Activated CD8-positive, alpha-beta memory T cell treated with anti-CD3 and anti-CD28 coated beads, Interleukin-2, amount 50 U/mL, for 4 hours (primary cell): ENCODE measurements at places on chromosomes 5 and 9.

DNA sequence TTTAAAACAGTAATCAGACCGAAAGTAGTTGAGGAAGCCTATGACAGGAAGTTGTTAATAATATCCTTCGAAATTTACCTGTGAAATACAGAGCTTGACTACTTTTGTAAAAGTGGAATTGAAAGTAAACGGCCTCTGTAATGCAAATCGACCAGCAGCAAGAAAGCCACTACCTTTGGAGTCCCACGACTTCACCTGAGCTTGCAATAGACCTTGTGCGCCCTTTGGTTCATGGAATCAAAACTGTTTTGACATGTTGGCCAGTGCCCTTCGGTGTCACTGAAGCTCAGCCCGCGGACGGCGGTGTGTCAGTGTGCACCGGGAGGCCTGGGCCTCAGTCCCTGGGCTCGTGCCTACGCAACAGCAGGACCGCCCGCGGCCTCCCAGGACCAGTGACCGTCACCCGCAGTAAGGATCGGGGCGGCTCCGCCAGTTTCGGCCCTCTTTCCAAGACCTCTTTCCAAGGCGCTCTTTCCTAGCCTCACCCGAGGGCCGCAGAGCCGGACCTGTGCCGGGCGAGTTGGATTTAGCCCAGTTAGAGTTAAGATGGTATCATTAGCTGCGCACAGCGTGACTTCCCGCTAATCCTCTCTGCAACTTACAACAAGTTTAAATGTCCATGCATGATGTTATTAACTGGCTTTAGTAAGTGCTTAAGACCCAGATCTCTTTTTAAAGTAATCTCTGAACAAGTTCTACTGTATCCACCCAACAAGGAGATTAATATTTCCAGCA is 223.3 kb downstream of the MEF2C start:
- no peak for DNase-seq

DNA sequence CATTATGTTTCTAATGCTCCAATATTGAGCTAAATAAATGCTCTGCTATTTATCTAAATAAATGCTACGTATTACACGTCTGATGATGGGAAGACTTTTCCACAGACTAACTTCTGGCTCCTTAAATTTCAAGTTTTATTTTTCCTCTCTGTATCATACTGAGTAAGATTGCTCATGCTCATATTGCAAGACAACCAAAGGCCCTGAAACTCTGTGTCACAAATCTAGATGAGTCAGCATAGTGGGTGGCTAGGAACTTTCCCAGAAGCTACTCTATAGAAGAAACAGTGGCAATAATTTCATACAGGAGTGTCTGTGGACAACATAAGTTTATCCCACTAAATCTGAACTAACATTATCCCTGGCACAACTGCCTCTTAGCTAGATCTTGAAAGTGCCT is 53.0 kb upstream of the RFX3 start:
- DNase-seq = no peak

DNA sequence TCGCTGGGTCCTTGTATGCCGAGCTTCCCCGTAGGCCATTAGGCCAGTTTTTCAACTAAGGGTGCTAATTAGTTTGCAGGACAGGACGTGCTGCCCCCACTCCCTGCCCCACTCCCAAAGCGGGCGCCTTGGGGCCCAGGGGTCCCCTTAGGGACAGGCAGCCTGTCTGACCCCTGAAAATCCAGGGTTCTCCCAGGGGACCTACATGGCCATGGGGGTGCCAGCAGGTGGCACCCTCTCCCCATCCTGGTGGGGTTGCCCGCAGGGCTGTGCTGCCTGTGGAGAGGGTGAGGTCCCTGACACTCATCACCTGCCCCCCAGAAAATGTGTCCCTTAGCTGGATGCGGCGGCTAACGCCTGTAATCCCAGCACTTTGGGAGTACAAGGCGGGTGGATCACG is 8.5 kb upstream of the CCDC187 start:
- DNase-seq = peak; percentile 48

GRCh38 chr5:175742290-175742994 is 84.6 kb downstream of the HRH2 start:
- no peak for DNase-seq

DNA sequence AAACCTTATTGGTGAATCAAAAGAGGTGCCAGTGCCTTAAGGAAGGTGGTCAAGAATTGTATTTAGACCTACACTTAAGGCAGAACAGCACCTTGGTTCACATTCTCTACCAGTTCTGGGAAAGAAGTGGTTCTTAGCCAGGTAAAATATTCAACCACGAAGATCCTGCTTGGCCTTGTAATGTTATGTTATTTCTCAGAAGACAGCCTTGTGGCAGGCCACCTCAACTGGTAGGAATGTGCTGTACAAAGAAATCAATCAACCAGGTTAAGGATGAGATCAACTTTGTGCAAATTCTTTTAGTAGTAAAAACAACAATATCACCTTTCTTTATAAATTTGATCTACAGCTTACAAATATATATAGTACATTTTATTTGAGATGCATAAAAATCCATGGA is 246.8 kb downstream of the ARRDC3 start:
- no peak for DNase-seq
